ENCODE measurements at places on chromosomes 3 and 15.

- no peak for DNase-seq
Observed at GRCh38 chr3:152021951-152022461, 148.6 kb downstream of the SUCNR1 start.

DNA sequence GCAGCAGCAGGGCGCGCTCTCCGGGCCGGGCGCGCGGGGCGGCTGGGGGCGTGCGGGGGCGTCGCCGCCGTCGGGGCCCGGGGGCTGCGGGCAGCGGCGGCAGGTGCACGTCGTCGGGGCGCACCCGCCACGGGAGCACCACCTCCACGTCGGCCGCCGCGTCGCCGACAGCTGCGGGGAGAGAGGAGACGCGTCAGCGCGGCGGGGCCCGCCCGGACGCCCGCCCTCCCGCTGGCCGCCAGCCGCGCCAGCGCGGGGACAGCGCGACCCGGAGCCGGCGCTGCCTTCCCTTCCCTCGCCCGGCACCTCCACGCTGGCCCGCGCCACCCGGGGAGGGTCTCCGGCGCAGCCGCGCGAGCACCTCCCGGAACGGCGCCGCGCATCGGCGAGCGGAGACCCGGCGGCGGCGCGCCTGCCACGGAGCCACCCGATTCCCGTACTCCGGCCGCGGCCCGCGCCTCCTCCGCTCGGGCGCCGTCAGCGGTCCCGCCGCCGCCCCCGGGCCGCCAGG lies 481 bp downstream of the ADAMTS17 start:
- DNase-seq = no peak

- no peak for DNase-seq
Observed at GRCh38 chr3:161474741-161475140, 21.9 kb upstream of the OTOL1 start.

- no peak for DNase-seq
Observed at GRCh38 chr3:152213203-152213602, 55.5 kb upstream of the MBNL1 start.

DNA sequence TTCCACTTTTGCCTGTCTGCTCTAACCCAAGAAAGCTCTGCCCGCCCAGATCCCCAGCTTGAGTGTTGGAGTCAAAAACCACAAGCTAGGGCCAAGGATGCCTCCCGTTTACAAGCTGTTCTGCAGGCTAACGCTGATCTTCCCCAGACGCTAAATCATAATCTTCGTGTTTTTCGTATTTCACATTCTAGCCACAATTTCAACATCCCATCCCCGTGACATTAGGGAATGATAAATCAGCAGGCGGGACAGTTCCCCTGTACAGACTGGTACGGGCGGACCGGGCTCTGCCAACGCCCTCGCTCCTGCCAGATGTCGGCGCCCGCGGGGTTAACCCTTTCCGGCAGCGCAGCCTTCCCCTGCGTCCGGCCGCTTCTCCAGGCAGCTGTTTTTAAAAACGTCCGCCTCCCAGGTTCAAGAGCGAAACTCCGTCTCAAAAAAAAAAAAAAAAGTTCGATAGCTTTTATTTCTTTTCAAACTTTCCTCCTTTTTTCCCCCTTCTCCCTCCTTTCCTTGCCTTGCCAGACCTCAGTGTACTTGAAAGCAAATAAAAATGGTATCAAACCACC lies 81.0 kb upstream of the BNC1 start:
- no peak for DNase-seq

DNA sequence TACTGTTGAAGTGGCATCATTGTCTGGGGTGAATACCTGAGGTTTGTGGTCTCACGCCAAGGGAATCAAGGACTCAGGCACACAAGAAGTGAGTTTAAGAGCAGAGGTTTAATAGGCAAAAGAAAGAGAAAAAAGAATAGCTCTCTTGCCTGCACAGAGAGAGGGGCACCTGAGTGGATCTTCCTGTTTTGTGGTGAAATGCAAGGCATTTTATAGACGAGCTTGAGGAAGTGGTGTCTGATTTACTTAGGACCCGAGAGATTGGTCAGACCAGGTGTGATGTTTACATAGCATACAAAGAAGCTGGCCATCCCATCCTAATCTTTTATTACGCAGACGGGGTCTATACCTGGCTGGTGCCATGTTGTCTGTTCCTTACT lies 13.2 kb downstream of the CCR5 start:
- no peak for DNase-seq

GRCh38 chr3:139561959-139562676 lies 22.6 kb upstream of the RBP1 start:
- DNase-seq = no peak

DNA sequence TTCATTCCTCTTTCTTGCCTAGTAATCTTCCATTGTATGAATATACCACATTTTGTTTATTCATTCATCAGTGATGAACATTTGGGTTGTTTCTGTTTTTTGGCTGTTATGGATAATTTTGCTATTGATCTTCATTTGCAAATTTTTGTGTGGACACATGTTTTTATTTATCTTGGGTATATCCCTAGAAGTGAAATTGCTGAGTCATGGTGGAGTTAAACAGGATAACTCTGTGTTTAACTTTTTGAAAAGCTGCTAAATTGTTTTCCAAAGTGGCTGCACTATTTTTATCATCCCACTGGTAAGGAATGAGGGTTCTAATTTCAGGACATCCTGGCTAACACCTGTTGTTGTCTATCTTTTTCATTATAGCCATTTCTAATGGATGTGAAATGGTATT lies 74.6 kb upstream of the ARL6 start:
- no peak for DNase-seq

DNA sequence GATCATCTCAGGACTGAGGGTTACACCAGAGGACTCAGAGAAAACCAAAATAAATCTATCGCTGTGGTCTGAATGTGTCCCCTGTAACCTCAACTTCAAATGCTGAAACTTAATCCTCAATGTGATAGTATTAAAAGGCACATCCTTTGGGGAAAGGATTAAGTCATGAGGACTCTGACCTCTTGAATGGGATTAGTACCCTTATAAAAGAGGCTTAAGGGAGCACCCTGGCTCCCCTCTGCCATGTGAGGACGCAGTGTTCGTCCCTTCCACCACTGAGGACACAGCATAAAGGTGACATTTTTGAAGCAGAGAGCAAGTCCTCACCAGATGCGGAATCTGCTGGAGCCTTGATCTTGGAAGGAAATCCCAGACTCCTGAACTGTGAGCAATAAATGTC lies 39.5 kb downstream of the SRPRB start:
- DNase-seq = no peak

GRCh38 chr3:156985711-156986110 lies 159.6 kb downstream of the LEKR1 start:
- DNase-seq = no peak

GRCh38 chr3:19267040-19267439 lies 118.7 kb downstream of the KCNH8 start:
- DNase-seq = no peak

DNA sequence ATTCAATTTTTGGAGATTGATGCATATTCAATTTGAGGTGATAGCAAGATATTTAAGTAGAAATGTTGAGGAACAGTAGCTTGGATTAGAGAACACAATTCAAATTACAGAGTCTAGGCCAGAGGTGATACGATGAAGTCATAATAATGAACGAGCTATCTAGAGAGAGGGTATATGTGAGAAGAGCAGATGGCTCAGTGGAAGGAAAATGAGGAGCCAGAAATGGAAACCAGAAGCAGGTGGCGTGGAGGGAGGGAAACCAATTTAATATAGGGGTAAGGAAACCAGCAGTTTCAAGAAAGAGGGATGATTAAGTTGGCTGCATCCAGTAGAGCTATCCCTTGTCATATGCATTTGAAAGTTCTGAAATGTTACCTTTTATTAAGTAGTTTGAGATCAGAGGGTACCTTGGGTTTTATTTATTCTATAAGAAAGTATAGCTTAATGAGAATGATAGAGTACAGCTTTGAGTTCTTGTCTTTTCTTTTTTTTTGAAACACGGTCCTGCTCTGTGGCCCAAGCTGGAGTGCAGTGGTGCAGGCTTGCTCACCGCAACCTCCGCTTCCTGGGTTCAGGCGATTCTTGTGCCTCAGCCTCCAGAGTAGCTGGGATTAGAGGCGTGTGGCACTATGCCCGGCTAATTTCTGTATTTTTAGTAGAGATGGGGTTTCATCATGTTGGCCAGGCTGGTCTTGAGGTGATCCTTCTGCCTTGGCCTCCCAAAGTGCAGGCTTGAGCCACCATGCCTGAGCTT lies 22.1 kb downstream of the NCK1 start:
- DNase-seq = no peak

GRCh38 chr15:35775471-35775870 lies 229.5 kb upstream of the DPH6 start:
- DNase-seq = no peak

DNA sequence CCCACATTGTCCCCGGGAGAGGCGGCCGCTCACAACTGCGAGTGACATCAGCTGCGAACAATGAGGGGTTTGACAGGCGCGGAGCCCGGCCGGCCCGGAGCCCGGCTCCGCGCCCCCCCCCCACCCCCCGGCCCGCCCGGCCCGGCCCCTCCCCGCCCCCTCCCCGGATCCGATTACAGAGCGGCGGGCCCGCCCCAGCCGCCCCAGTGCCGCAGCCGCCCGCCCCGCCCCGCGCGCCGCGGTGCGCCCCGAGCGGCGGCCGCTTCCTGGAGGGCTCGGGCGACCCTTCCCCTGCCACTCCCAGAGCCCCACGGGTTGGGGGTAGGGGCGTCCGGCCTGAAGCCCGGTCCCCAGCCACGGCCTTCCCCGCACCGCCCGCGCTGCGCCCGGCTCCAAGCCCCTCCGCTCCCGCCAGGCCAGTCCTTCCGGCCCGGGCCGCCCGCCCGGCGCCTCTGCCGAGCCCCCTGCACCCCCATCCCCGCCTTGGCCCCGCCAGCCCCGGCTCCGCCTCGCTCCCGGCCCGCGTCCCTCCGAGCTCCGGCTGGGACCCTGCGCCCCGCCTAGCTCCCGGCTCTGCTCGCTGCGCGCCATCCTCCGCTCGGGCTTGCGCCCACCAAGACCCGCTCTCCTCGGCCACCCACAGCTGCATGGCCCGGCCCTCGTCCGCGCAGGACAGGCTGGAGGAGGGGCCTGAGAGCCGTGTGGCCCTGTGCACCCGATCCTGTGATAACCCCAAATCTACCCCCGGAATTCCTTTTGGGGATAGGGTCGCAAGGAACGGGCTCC lies at the start of gene PCBP4:
TSS of gene PCBP4 (minus strand) at position 71 of the 786 bp plus-strand sequence. CDS start 6,214 bp downstream, outside the sequence.
- DNase-seq = no peak

DNA sequence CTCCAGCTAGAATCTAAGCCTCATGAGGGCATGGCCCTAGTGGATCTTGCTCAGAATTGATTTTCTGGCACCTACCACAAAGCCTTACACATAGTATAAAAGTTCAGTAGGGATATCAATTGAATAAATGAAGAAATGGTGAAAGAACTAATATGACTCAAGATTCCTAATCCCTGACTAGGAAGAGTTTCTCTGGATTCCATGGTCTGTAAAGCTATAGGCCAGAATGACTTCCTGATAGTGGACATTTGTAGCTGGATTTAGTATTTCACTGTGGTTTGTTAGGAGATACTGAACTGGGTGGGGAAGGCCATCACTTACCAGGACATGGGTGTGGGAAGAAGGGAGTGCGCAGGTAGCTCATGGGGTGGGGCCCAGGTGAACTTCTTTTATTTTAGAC lies 168.9 kb downstream of the RAP2B start:
- DNase-seq = no peak

DNA sequence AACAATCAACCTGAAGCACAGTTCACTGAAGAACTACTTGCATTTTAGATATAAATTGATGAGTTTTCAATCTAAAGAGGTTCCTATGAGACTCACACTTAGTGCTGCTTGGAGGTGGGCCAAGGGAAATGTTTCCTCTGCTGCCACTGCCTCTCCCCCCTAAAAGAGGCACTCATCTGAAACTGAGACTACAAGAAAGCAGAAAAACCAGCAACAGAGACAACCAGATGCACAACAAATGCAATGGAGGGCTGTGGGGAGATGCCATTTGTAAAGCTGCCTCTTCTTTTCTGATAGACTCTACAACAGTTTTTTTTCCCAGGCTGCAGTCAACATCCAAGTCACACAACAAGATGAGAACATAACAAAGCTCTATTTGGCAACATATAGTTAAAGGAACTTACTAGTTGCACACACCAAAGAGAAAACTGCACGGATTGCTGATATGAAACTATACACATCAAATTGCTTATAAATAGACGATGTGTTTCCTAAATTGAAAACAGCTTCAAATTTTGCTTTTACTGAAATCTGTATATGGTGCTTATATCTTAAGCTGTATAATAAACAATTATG lies 11.0 kb downstream of the TSPAN3 start:
- peak; percentile 53 for DNase-seq

GRCh38 chr3:193407112-193407511 lies 28.6 kb upstream of the ATP13A5 start:
- no peak for DNase-seq

GRCh38 chr3:113185194-113185835 lies 26.0 kb upstream of the BOC start:
- DNase-seq = no peak

GRCh38 chr3:41224120-41224806 lies 25.0 kb downstream of the CTNNB1 start:
- DNase-seq = no peak

- no peak for DNase-seq
Observed at GRCh38 chr3:58029842-58030584, 21.8 kb downstream of the FLNB start.

GRCh38 chr3:27720899-27721716 lies 1.0 kb downstream of the EOMES start:
- no peak for DNase-seq

GRCh38 chr3:81674690-81675089 lies 86.8 kb downstream of the GBE1 start:
- no peak for DNase-seq

GRCh38 chr3:31253782-31254181 lies 278.9 kb upstream of the STT3B start:
- no peak for DNase-seq

DNA sequence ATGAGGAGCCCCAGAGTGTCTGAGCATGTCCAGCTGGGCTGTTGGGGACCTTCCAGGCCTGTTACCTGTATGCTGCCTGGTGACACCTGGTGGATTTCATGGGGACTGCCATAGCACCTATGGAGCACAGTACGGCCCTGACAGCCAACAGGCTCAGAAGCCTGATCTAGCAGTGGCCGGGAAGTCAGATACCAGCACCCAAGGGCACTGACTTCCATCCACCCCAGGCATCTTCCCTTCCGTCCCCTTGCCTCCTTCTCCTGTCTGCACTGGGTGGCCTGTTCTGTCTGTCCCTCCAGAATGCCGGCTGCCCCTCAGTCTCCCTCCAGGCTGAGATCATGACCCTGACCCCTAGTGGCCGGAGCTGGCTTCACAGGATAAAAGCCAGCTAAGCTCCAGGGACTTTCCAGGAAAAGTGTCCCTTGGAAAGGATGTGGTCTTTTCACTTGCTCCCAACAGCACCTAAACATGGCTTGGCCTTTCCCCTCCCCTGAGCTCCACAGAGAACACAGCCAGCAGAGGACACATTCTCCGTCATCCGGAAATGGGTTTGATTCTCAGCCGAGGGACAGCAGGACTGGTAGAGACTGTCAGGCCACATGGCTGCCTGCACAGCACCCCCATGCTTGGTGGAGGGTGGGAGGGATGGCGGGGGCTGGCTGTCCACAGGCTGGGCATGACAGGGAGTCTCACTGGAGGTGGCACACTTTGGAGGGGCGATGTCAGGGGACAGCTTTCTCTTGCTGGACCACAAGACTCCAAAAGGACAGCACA lies 9.5 kb downstream of the RPS17 start:
- DNase-seq = no peak
